Jurkat, Clone E6-1 (cell line): ENCODE measurements at places on chromosomes 5 and 9.

DNA sequence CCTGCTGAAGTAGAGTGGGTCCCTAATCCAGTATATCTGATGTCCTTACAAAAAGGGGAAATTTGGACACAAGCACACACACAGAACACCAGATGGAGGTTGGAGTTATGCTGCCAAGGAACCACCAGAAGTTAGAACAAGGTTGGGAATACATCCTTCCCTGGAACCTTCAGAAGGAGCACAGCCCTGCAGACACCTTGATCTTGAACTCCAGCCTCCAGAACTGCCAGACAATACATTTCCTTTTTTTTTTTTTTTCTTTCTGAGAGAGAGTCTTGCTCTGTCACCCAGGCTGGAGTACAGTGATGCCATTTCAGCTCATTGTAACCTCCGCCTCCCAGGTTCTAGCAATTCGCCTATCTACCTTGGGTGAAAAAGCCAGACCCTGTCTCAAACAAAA is 7.1 kb upstream of the ODF2 start:
- no peak for DNase-seq

GRCh38 chr5:133496631-133497030 is 115.7 kb downstream of the FSTL4 start:
- DNase-seq = no peak

- no peak for DNase-seq
Observed at GRCh38 chr9:37550781-37551180, 25.4 kb downstream of the FBXO10 start.

- no peak for DNase-seq
Observed at GRCh38 chr9:113709721-113710120, 166.4 kb upstream of the ZNF618 start.

GRCh38 chr5:142901476-142902185 is 131.5 kb downstream of the ARHGAP26 start:
- DNase-seq = no peak

DNA sequence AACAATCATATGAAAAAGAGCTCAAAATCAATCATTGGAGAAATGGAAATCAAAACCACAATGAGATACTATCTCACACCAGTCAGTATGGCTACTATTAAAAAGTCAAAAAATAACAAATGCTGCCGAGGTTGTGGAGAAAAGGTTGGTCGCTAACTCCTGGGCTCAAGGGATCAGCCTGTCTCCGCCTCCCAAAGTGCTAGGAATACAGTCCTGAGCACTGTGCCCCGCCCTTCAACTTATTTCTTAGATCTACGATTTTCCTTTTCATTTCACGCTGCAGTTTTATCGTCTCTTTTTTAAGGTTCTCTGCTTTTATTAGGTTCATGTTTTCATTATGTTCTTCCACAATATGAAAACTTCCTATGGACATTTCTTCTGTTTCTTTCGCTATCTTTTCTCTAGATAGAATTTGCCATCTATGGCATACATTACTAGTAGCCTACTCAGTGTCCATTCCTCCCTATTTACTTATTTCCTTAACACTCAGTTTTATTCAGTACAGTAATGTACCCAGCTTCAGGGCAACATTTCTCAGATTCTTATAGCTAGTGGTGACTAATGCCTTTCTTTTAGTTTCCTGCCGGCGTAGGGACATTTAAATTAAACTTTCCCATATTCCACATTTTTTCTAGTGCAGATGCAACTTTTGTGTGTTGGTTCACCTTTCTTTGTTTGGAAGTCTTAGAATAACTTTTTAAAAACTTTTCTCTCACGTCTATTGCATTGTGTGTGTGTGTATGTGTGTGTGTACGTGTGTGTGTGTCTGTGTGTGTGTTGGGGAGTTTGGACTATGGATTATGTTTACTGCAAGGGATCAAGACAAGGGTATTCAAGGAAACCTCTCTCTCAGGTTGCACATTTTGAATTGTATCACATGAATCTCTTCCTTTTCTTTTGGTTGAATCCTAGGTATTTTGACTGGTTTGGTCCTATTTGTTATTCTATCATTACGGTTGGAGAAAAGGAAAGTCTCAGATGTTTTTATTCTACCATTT is 21.6 kb upstream of the FBN2 start:
- DNase-seq = no peak

DNA sequence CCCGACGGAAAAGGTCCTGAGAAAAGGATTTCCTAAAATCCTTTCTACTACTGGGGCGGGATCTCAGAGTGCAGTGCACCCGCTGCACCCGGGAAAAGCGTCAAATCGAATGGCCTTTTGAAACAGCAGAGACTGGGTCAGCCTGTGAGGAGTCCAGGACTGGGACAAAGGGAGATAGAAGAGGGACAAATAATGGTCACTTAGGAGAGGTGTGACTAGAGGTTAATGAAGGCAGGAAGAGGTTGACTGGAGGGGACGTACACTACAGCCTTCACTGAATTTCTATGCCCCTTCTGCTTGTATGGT is 1.5 kb downstream of the PLPPR1 start:
- no peak for DNase-seq

DNA sequence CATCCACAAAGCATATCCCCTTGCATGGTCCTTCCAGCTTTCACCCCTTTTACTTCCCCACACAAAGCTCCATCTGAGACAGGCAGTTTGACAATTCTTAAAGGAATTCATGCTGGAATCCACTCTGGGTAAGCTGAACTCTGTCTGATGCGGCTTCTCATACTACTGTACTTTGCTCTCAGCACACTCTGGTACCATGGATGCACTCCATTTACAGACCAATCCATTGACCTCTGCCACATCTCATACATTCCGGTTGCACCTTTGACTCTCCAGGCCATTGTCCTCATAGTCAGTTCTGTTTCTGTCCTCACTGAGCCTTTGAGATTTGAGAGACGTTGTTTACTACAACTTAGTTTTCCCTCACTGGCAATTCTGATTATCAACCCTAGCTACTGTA is 12.2 kb downstream of the SPATA9 start:
- DNase-seq = no peak

GRCh38 chr5:175788155-175788787 is 83.1 kb upstream of the CPLX2 start:
- no peak for DNase-seq

GRCh38 chr9:28921857-28922500 is 1348.7 kb upstream of the C9orf72 start:
- DNase-seq = no peak

DNA sequence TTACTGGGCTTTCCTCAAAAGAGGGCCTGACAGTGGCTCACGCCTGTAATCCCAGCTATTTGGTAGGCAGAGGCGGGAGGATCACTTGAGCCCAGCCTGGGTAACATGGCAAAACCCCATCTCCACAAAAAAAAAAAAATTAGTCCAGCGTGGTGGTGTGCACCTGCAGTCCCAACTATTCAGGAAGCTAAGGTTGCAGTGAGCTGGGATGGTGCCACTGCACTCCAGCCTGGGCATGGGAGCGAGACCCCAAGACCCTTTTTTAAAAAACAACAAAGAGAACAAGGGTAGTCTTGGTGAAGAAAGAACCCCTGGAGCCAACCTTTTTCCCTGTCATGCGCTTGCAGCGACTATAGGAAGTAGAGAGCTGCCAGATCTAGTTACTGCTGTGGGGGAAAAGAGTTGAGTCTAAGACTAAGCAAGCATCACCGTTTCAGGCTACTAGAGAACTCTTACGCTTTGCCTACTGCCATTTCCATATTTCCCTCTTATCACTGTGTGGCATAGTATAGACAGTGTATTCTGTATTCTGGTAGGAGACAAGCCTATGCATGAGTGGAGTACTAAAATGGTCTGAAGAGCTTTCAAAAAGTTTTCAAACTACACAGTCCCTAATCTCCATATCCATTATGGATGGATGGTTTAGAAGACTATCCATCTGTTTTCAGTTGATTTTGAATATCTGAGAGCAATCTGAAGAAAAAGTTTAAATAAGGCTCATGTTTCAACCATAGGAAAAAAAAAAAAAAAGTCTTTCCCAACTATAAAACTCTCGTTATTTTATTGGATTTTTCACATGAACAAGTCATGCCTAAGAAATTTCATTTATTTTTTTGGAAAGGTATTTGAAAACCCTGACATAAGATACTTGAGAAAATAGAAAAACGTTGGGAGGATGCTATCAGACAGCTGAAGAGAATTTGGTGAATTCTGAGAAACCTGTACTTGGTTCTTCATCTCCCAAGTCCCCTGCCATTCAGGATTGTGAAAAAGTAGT is 2.6 kb downstream of the C9orf40 start:
- DNase-seq = no peak

- DNase-seq = no peak
Observed at GRCh38 chr9:136759001-136759400, 958 bp upstream of the LCN8 start.

DNA sequence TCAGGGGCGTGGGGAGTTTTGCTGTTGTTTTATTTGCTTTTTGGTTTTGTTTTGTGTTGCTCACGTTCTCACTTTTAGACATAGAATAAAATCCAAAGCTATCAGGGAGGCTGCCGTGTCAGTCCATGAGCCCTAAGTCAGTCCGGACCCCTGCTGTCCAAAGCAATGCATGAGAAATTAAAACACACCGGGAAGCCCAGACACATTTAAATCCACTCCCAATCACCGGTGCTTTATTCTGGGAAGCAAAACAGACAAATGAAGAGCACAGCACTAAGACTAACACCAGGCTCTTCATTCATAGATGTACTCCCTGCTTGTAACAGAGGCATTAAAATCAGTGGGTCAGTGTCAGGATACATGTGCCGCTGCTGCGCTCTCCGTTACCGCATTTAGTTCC is 180.9 kb downstream of the IRX2 start:
- DNase-seq = no peak

DNA sequence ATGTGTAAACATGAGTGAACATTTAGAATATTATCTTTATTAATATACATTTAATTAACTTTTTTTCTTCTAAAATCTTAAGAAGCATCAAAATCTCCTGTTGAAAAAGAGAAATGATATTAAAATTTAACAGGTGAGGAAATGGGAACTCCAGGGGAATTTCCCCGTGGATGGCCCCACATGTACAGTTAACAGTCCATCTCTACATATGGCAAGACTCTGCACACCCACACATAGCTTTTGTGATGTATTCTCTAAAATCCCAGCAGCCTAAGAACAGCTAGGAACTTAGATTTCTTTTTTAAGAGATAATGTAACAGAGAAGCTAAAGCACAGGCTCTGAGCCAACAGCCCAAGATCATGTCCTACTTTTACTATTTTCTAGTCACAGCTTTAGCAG is 556.3 kb upstream of the RGMB start:
- no peak for DNase-seq

GRCh38 chr5:164482351-164482750 is 976.9 kb downstream of the MAT2B start:
- DNase-seq = no peak

GRCh38 chr5:64595031-64595855 is 89.4 kb downstream of the RGS7BP start:
- DNase-seq = peak; percentile 11

DNA sequence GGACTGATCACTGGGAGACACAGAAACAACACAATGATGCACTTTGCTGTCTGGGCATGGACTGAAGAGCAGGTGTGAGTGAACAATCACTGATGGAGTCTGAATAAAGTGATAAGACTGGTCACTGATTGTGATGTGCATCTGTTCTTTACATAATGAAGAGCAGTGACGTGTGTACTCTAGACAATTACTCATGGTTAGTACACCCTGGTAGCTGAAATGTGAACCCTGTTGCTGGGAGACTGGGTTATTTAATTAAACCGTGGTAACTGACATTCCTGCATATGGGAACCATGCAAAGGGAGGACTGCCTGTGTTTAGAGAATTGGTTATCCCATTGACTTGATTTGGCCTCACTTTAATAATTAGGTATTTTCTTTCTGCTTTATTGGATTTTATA is 202.9 kb downstream of the NR2F1-AS1 start:
- no peak for DNase-seq

DNA sequence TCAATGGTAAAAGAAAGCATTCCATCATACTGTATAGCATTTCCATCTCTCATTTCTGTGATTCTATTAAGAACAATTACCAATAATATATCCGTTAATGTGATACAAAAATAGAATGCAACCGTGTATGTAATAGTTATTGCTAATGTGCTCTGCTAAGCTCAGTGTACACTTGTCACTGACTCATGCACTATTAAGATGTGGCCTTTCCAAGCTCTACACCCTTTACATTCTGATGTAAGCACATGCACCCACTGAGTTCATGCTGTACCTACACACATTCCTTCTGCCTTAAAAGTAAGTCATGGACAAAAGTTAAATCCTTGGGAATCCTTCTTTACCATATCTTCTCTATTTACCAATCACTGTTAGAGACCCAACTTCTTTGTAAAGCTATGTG is 319.1 kb downstream of the ZSWIM6 start:
- no peak for DNase-seq

- DNase-seq = no peak
Observed at GRCh38 chr5:30121043-30121442, 1072.4 kb upstream of the CDH6 start.

GRCh38 chr9:137116728-137117127 is 2.2 kb upstream of the DPP7 start:
- no peak for DNase-seq

- DNase-seq = peak; percentile 48
Observed at GRCh38 chr9:107422189-107423185, 67.1 kb downstream of the KLF4 start.

DNA sequence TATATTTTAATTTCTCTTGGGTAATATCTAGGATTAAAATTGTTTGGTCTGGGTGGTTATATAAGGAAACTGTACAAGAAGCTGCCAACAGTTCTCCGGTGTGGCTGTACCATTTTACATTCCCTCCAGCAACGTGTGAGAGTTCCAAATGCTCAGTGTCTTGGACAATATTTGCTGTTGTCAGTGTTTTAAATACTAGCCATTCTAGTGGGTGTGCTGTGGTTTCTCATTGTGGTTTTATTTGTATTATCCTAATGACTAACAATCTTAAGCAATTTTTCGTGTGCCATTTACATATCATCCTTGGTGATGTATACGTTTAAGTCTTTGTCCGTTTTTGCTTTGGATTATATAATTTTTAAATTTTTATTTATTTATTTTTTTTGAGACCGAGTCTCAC is 34.0 kb downstream of the TNFSF15 start:
- no peak for DNase-seq

DNA sequence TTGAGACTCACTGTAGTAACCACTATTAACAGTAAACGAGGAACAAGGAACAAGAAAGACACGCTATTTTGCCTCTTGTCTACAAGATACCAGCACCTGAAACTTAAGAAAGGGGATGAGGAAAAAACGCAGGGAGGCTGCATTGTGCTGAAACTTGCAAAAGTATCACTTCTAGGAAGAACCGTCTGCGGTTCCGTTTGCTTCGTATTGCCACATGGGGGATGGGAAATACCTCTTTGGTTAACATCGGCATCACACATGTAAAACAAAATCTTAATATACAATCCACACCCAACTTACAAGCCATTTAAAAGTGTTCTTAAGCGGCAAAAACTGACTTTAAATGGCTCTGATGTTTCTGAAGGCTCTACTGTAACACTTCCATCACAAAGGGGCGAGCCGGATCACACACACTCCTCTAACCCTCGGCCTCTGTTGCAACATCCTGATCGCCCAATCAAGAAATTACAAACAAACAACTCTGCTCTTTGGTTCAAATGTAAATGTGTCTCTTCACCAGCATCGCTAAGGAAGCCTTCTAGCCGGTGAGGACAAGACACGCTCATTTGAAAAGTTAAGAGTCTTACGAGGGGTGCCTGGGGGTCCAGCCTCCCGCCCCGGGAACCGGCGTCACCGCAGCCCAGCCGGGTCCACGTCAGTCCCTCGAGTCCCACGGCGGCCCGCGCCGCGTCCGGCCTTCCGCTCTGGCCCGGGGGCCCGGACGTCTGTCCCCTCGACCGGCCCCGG is 621 bp downstream of the SEC16A start:
- no peak for DNase-seq
